ENCODE measurements at places on chromosomes 4 and X.

- no peak for DNase-seq
Measured at GRCh38 chrX:136138939-136139338, 8.4 kb upstream of the FHL1 start.

- no peak for DNase-seq
Measured at GRCh38 chr4:52369649-52370048, 289.5 kb downstream of the USP46 start.

GRCh38 chr4:179123084-179123483, 1680.8 kb upstream of the AGA start:
- DNase-seq, result no peak

DNA sequence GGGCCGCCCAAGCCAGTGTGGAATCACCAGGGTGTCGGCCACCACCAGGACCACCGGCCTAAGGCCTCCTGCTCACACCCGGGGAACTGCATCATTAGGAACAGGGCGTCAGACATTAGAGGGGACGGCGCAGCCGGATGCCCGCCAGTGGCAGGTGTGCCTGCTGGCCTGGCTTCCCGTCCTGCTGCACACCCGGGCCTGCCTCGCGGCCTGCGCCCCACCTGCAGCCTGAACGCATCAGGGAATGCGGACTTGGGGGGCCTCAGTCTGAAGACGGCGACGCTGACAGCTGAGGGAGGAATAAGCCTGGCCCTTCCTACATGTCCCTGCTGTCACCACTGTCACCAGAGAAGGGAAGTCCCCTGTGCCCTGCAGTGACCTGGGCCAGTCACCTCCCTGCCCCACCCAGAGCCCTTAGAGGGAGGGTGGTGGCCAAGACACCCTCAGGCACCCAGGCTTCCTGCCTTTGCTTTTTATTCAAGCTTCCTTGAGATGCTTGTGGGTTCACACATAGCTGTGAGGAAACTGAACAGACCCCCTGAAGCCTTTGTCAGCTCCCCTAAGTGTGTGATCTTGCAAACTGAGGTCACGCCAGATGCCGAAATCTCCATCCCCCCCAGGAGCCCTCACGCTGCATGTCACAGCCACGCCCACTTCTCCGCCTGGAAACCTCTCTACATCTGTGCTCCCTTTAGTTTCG, 3.2 kb downstream of the DGKQ start:
- no peak for DNase-seq

DNA sequence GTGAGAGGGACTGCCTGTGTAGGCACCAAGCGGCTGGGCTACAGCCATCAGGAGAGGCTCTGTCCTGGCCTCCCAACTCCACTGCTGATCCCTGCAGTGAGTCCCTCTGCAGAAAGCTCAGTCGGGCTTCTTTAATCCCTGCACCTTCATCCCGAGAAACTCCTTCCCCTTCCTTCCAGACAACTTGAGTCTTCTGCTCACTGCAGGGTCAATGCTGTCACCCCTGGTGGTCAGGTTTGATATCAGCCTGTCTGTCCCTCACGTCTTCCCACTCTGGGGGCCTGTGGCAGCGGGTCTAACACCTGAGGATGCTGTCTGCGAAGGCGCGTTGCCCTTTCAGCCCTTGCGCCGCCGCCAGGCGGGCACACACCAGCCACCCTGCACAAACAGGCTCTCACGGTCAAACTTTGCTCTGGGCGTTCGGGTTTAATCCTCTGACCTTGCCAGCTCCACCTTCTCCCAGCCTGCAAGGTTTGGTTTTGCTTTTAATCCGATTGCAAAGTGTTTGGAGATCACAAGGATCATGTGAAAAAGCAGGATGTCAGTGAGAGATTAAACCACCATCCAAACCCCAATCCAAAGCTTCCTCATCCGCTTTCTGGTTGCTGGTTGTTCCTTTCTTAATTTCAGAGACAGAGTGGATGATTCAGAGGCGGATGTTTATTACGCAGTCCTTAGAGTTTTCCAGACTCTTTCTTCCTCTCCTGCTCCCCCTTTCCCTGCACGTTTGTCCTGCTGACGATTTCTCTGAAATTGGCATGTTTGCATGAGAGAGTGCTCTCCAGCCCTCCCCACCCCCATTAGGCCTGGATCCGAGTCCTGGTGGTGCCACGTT, 74.8 kb upstream of the SLC34A2 start:
- no peak for DNase-seq

- no peak for DNase-seq
Measured at GRCh38 chrX:68490644-68491043, 8.2 kb upstream of the YIPF6 start.
